Activated T-helper 1 cell treated with Interleukin-2 at 50 U/mL for 16 hours (primary cell): ENCODE measurements at places on chromosomes 11 and 22.

DNA sequence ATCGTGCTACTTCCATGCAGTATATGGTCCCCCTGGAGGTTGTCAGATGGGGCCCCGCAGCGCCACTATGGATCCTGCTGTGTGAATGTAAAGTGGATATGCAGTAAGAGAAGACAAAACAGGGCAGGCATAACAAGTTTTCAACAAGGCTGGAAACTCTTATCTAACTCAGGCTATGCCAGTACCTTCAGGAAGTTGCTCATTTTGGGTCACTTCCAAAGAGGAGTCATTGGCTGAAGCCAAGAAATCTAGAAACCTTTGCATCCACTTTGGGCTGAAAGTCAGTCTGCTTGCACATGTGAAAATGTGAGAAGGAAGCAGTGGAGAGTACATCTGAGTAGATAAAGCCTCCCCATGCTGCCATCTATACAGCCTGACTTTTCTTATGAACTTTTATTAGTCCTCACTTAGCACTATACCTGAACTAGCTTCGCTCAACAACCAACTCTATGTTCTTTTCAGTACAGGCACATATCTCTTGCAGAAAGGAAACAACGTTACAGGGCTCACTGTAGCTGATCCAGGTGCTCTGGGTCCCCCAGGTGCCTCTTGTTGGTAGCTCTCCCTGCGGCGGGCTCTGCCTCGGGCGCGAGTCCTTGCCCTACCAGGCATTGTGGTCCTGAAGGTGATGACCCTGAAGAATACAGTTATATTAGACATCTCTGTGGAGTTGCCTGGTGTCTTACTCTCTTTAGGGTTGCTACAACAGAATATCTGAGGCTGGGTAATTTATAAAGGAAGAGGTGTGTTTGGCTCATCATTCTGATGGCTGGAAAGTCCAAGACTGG, 12.4 kb downstream of the PIWIL3 start:
- no peak for DNase-seq

DNA sequence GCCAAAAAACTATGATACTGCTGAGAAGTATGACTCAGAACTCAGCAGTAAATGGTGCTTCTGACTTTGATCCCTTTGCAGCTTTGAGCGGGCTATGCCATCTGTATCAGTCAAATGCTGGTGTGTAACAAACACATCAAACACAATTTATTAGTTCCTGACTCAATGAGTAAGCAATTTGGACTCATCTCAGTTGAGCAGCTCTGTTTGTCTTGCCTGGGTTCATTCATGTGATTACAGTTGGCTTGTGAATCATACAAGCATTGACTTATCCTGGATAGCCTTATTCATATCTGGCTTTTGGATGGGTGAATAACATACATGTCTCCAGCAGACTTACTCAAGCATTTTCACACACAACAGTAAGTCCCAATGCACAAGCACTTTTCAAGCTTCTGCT, 858.8 kb downstream of the METTL15 start:
- no peak for DNase-seq

DNA sequence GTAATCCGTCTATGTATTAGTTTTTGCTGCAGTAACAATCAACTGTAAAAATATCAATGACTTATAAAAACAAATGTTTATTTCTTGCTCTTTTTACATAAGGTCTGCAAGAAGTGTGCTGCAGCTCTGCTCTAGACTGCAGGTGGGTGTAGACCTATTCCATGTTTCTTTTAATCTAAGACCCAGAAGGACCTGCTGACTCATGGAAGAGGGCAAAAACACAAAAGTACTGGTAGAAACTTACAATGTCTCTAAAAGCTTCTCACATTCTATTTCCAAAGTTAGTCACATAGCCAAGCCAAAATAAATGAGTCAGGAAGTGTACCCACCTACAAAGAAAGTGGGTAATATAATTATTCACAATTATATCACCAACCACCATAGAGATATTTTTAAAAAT, 435.9 kb upstream of the FAT3 start:
- DNase-seq = no peak

- DNase-seq = no peak
Measured at GRCh38 chr11:12126344-12127019, 16.1 kb downstream of the MICAL2 start.

- DNase-seq = no peak
Measured at GRCh38 chr11:69657456-69657910, 16.5 kb downstream of the CCND1 start.

DNA sequence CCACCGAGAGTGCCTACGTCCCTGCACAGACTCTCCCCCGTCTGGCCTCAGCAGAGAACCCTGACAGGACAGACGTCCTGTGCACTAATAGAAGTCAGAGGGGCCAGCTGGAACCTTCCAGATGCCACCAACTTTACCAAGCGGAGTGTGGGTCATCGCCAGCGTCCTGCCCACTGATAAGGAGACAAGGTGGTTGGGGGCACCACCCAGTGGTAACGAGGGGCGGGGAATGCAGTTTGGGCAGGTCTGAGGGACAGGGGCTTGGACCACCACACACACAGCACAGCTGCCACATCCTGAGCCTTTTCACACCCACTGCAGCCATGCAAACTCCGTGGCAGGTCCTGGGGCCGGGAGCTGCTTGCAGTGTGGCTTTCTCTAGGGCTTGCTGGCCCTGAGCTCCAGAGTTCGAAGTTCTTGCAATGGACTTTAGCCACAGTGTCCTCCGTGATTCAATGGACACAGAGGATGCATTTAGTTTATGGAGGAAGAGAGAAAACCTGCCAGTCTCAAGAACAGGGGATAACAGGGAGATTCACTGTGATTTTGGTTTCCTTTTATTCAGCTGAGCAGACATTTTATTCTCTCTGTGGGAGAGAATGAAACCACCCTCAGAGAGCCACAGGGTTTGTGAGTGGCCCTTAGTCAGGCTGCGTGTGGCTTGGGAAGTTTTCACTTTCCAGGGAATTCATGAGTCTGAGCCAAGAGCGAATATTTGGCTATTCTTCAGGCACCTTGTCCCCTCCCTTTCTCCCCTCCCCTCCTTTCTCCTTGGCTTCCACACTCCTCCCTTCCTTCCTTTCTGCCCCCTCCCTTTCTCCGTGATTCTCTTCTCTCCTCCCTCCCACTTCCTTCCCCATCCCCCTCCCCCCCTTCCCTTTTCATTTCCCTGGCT, 13.1 kb downstream of the MRGPRG start:
- DNase-seq = no peak

DNA sequence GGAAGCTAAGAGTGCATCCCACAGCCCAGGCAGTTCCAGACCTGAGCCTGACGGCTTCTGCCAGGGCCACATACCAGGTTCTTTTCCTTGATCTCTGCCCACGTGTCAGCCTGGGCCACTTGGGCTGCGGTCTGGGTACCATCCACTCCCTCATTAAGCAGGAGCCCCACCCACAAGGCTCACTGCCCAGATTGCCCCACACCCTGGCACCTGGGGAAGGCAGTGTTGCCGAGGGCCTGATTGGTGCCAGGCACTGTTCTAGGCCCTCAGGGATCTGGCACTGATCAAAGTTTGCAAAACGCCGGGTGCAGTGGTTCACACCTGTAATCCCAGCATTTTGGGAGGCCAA, 15.4 kb downstream of the GGA1 start:
- no peak for DNase-seq

- DNase-seq = no peak
Measured at GRCh38 chr11:113715882-113716625, 9.9 kb upstream of the TMPRSS5 start.

- DNase-seq = no peak
Measured at GRCh38 chr11:3218483-3219280, at the start of gene MRGPRG. Gene MRGPRG, minus strand, starts transcription at chr11:3218813. Its CDS starts 0 bp downstream, at chr11:3218813.

GRCh38 chr11:64005691-64006090, 19.5 kb downstream of the OTUB1 start:
- no peak for DNase-seq

- no peak for DNase-seq
Measured at GRCh38 chr22:38811241-38811640, 17.3 kb upstream of the DNAL4 start.

DNA sequence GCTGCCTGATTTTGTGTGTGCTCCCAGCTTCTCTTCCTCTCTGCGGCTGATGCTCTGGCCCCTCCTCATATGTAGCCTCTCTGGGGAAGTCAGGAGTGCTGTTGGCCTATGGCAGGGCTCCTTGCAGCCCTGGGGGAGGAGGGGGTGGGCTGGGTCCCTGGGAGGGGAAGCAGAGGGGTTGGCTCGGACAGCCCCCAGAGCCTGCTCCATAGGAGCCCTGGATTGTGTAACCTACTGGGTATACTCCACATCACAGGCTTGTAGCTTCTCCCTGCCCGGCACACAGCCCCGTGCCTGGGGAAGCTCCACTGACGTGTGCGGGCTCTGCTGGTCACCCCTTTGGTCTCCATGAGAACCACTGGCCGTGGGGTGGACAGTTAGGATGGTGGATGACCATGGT, 113.8 kb downstream of the ST3GAL4 start:
- DNase-seq = no peak

DNA sequence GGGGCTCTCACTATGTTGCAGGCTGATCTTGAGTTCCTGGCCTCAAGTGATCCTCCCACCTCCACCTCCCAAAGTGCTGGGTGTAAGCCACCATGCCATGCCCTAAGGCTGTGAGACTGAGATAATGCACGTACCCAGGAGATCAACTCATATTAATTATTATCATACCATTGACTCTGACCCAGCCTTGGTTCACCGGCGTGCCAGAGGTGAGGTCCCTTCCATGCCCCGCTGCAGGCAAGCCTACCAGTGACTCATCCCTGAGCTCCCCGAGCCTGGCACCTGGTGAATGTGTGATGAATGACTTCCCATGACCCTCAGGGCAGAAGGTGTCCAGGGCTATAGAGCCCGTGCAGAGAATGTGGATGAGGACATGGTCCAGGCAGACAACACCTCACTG, 12.1 kb downstream of the GAL3ST1 start:
- no peak for DNase-seq

DNA sequence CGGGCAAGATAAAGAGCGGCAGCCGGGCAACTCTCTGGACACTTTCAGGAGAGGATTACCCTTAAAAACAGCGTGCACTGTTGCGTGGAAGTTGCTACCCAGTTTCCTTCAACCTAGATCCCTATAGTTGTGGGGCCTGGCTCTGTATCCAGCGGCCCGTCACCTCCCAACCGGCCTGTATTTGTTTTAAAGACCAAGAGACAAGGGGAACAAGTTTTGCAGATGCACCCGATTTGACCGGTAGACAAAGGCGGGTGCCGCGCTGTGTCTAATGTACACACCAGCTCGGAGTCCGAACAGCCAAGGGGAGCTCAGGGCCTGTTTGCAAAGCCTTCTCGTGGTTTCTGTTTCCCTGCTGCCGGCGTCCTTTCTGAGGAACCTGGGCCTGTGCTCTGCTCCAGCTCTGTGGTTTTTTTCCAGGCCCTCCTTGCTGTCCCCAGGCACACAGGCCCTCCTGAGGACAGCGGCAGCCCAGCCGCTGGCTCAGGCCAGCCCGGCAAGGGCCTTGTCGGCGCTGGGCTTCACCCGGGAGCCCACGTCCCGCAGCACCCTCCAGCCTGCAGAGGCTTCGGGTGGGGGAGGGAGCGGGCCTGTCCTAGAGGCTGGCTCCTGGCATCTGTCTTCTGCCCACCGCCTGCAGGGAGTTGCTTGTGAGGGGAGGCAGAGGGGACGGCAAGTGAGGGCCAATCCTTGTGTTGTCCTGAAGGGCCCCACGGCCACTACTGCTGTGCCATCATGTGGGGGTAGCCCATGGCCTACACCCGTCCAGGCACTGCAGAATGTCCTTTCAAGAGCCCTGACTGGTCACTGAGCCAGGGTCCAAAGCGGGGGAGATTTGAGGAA, 1.4 kb downstream of the TBX1 start:
- DNase-seq = no peak
